ENCODE measurements at places on chromosomes 16 and 17. TPM values are rescaled to one million over a fixed set of nuclear protein-coding genes. Genes with fewer than 3 reads are reported as not detected.

DNA sequence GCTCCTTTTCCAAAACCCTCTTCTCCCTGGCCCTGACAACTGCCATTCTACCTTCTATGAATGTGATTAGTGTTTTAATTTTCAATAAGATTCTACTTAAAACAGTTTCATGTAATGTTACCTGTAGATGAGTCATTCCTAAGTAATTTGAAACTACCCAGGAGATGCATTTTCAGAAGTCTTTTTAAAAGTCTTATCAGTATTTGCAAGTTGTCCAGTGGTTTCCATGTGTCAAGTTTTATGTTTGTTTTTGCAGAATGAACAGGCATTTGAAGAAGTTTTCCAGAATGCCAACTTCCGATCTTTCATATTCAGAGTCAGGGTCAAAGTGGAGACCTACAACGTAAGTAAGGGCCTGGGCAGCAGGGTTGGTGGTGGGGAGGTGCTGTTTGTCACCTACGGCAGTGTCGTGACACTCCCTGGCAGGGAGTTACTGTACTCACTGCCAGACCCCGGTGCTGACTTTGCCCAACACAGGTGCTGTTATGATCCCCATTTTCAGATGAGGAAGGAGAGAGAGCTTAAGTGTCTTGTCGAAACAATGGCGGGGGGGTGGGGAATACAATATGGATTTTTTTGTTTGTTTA, 65.0 kb downstream of the RPA1 start:
- no peak for DNase-seq

The HSD17B1 gene
- total RNA-seq, result 0.39 TPM

The CCR7 gene
- 0.28 TPM for total RNA-seq

The PPL gene
- 7.5 TPM for total RNA-seq

DNA sequence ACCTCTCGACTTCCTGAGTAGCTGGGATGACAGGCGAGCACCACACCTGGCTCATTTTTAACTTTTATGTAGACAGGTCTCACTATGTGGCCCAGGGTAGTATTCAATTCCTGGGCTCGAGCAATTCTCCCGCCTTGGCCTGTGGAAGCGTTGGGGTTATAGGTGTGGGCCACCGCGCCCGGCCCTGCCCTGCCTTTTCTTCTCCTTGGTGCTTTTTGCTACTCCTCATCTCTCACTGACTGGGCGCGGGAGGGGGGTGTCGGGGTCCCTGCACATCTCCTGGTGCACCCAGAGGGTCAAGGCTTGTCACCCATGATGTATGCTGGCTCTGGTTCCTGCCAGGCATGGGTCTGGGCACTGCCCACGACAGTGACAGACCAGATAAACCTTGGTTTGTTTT, 2.9 kb downstream of the MCRIP2 start:
- no peak for DNase-seq

DNA sequence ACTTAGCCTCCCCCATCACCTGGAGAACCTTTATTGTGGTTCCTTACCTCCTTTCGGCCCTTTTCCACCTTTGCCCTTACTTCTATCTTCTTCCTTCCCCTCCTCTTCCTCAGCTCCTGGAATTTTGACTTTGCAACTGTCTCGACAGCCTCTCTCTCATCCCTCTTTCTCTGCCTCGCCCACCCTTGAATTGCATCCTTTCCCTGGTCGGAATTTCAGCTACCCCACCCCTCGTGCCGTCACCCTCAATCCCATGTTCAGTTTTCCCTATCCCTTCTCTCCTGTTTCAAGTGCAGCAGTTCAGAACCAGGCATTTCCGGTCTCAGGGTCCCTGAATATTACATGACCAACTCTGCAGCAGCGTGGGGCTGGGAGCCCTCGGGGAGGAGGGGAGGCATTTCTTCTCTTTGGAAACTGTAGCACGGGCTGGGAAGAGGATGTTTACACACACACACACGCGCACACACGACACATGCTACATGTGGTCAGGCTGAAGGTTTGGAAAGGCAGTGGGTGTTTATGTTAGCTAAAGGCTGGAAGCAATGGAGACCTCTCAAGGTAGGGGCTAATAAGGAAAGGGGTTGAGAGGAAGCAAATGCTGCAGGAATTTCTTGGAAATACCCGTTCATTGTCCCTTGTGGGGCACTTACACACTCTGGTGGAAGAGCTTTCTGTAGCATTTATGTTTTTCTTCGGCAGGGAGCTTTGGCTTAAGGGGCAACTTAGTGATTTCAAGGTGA, 971 bp downstream of the MINK1 start:
- peak; percentile 61 for DNase-seq

The SNAI3 gene
- total RNA-seq, result 1.0 TPM

The PGAP6 gene
- total RNA-seq, result 34.0 TPM

DNA sequence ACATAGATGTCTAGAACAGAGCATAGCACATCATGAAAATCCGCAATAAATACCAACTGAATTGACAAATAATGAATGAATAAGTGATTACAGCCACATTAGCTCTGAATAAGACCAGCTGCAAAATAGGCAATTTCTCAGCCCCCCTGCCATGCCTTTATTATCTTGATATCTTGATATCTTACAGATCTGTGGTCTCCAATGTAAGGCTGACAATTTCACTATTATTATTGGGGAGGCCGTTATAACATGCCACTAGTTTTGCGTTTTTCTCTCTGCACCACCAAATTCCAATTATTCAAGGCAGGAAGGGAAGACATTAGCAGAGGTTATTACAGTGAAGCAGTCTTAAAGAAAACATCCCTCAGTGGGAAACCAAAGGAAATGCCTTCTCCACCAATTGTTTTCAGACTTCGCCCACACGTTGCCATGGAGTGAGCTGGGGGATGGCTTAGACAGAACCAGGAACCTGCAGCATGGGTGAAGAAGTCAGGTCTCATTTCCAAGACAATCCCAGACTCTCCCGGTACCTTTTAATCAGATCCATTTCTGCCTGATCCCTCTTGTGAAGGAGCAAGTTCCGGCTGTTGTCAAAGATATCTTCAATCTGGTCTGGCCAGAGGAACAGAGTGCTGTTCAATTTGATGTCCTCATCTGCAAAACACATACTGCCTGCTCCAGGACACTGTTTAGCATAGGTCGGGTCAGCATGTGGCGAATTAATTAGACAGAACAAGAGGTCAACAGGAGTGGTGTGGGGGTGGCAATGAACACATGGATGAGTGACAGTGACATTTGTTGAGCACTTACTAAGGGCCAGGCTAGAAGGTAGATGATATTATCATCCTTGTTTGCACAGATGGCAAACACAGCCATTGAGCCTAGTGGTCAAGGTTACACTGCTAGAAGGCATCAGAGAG, 46.4 kb downstream of the DNAH3 start:
- peak; percentile 48 for DNase-seq

The TP53TG3 gene
- not detected for total RNA-seq

- no peak for DNase-seq
These were observed 9.4 kb upstream of the FASN start for GRCh38 chr17:82107341-82107860.
